ENCODE measurements at places on chromosomes 13 and 19. TPM values are rescaled to one million over a fixed set of nuclear protein-coding genes. Genes with fewer than 3 reads are reported as not detected.

The COMP gene
- total RNA-seq: not detected

The LTBP4 gene
- total RNA-seq: 25.3 TPM

The LILRA1 gene
- not detected for total RNA-seq

The ZNF69 gene
- 17.9 TPM for total RNA-seq

The ZNF850 gene
- total RNA-seq: 6.1 TPM

The RASIP1 gene
- total RNA-seq: 2.9 TPM

The ZNF223 gene
- total RNA-seq: 16.3 TPM

The ERF gene
- 7.7 TPM for total RNA-seq

The LHB gene
- total RNA-seq: not detected

The FBXO46 gene
- 13.9 TPM for total RNA-seq

The ACER1 gene
- total RNA-seq: not detected

All from frontal cortex (tissue), 4 donors.